ENCODE measurements at places on chromosomes 7 and 10.

- DNase-seq = no peak
These were observed 99.1 kb downstream of the SAMD9 start for GRCh38 chr7:93018716-93019115.

DNA sequence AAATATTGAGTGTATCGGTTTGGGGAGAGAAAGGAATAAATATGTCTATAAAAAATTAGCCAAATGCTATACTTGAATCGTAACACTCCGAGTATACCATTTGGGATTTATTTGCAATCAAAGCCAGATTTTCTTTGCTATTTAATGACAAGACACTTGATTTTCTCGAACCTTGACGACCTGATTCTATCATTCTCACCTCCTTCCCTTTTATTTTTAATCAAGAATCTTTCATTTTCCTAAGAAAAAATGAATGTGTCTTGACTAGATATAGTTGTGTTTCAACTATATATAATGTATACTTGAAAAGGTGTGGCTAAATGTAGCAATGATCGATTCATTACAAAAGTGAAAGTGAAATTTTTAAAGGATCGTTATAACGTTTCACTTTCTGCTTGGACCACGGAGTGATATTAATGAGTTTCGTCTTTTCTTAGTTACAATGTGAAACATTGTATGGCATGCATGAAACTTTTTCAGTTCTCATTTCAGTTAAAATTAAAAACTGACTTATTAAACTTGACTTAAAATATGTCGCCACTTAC, 562 bp downstream of the NUB1 start:
- DNase-seq = no peak

- no peak for DNase-seq
These were observed at the start of gene C10orf95 for GRCh38 chr10:102451105-102451969. Gene C10orf95 (minus strand): TSS chr10:102451543. CDS start chr10:102451093, 450 bp downstream.

GRCh38 chr7:22697876-22698606, 29.0 kb upstream of the IL6 start:
- DNase-seq = no peak

DNA sequence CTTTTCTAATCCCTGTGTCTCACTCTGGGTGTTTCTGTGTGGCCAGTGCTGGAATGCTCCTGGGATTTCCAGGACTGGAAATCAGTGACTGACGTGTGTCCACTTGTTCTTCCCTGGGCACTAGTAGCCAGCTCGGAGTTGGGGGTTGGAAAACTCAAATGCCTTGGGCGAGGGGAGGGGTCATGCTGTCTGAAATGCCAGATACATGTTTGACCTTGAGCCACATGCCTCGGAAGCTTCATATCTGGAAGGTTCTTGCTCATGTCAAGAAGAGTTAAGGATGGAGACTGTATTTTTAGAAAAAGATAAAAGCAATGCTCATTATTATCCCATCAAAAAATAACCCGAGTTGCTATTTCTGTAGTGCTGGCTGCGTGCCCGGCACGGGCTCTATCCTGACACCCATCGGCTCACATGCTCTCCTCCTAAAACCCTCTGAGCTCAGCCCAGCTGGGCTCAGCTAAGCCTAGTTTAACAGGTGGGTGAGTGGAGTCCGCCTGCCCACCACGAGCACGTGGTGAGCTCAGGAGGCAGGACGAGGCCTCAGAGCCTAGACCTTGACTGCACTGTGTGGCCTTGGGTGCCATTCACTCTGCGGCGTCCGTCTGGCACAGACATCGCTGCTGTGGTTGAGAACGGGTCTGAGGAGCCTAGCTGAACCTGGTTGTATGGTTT, 6.4 kb downstream of the DPYSL4 start:
- DNase-seq = no peak

GRCh38 chr10:11505639-11506038, 105.8 kb downstream of the USP6NL start:
- no peak for DNase-seq

GRCh38 chr10:135601-136464, 578 bp downstream of the ZMYND11 start:
- peak; percentile 37 for DNase-seq

GRCh38 chr10:125911990-125912389, 15.6 kb downstream of the FANK1 start:
- no peak for DNase-seq

- DNase-seq = no peak
These were observed 56.1 kb downstream of the ZRANB1 start for GRCh38 chr10:124997771-124998623.

GRCh38 chr7:44858161-44858560, 10.3 kb upstream of the H2AZ2 start:
- no peak for DNase-seq

- DNase-seq = no peak
These were observed 58.0 kb downstream of the PDGFA start for GRCh38 chr7:461453-462172.

- no peak for DNase-seq
These were observed 146.2 kb downstream of the AHR start for GRCh38 chr7:17444673-17445072.

DNA sequence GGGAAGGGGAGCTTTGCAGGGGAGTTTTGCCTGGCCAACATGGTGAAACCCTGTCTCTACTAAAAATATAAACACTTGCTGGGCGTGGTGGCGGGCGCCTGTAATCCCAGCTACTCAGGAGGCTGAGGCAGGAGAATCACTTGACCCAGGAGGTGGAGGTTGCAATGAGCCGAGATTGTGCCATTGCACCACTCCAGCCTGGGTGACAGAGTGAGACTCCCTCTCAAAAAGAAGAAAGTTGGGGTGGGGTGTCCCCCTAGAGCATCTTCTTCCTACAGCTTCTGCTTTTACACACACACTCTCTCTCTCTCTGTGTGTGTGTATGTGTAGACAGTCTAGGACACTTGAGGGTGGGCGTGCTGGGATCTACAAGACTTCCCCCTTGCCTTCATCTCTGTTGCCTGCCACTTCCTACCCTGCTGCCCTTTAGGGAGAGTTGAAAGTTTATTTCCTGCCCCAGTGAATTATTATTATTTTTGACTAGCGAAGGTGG, 21.7 kb downstream of the PLAU start:
- DNase-seq = no peak

DNA sequence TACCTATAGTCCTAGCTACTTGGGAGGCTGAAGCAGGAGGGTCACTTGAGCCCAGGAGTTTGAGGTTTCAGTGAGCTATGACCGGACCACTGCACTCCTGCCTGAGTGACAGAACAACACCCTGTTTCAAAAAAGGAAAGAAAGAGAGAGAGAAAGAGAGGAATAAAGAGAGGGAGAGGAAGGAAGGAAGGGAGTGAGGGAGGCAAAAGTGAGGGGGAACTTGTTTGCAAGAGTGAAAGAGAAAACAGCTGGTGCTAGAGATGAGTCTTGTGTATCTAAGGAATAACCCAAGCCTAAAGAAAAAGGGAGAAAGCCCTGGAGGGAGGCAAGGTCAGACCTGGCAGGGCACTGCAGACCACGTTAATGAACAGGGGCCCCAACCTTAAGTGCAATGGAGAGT, 4.8 kb upstream of the NT5C2 start:
- no peak for DNase-seq

GRCh38 chr7:130910949-130911944, 177.2 kb upstream of the KLF14 start:
- DNase-seq = no peak

DNA sequence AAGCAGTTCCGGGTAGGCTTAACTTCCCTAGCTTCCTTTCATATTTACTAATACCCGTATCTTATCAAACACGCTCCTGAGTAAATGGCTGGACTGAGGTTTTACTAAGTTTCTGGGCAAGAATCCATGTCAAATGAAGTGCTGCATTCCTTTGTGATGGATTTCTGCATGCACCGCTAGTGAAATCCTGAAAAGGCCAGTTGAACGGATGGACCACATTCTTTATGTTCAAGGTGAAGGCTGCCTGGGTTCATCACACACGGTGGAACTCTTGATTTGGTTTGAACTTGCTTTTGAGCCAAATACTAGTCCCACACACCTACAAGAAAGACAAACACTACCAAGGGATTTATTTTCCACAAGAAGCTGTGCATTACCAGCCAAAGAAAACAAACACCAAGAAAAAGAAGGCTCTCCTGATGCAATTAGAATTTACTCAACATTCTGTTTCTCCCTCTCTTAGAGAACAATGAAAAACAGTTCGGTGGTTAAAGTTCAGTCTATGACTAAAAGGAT, 255.0 kb upstream of the SEMA3C start:
- DNase-seq = no peak
